ENCODE measurements at places on chromosomes 13 and 19. TPM values are rescaled to one million over a fixed set of nuclear protein-coding genes. Genes with fewer than 3 reads are reported as not detected.

GRCh38 chr13:73075546-73075945 is 16.7 kb downstream of the KLF5 start:
- no peak for DNase-seq

- no peak for DNase-seq
These were observed 5.1 kb downstream of the ATP1A3 start for GRCh38 chr19:41988947-41989346.

- DNase-seq: no peak
These were observed 258.2 kb upstream of the STARD13 start for GRCh38 chr13:33543631-33544265.

DNA sequence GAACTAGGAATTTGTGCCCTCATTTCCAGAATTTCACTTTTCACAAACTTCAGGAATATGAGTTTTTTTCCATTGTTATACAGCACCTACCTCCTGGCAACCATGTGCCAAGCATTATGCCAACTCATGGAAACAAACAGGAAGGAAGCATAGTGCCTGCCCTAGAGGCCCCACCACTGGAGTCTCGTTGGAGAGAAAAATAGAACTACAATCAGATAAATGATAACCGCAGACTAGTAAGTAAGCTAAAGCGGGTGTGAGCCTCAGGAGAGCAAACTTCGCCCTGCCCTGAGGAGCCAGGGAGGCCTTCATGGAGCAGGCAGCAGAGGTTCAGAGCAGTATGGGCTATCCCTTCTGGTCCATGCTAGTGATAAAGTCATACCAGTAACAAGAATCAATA is 75.9 kb downstream of the FRY start:
- DNase-seq: no peak

DNA sequence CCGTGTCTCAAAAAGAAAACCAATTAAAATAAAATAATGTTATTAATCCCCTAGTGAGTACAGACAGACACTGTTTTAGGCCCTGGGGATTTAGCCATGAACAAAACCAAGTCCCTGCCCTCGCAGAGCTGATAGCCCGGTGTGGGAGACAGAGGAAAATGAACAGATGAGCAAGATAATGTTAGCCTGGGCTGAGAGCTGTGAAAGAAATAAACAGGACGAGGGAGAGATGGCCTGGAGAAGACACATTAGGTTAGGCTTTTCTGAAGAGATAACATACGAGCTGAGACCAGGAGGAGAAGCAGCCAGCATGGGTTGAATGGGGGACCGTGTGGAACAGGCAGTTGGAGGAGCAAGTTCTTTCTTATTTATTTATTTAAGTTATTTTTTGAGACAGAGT is 9.0 kb downstream of the RELB start:
- no peak for DNase-seq

- DNase-seq: no peak
These were observed 245.2 kb downstream of the DLEU7 start for GRCh38 chr13:50598338-50598737.

DNA sequence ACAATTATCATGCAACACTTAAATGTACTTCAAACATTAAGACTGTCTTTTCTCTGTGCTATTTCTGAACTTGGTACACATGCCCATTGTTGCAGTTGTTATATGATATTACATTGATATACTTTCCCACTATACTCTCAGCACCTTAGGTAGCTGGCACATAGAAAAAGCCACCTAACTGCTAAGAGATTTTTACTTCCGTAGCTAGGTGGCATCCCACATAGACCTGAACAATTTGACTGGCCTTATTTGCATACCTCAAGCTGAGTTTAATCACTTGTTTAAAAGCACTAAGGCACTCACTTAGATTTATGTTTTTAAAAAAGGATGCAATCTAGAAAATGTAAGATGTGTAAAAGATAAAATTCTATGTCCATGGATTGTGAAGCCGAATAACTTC is 194.2 kb downstream of the POU4F1 start:
- no peak for DNase-seq

The FAM216B gene
- 47.3 TPM for total RNA-seq

The RAB3A gene
- 29.2 TPM for total RNA-seq

DNA sequence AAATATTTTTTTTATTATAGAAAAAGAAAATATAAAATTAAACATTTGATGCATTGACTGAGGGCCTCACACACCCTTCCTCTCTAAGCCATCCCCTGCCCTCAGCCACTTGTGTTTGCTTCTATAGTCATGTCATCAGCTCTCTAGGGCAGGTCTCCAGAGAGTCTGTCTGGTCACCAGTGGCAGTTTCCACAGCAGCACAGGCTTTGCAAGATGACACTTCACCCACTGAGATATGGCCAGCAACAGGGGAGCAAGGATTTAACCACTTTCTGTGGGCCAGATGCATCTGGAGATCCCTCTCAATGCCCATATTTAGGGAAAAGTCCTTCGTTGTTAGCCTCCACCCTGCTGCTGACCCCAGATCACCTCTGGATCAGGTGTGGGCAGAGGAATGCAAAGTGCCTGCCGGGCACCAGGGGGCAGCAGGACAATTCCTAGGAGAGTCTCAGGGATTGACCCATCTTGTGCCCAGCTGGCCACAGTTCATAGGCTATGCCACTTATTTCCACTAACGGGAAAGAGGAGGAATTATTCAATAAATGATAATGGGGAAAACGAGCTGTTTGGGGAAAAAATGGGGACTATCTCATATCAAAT is 4.8 kb downstream of the ABCC4 start:
- DNase-seq: peak; percentile 37

The PSPC1 gene
- total RNA-seq: 27.1 TPM

- no peak for DNase-seq
These were observed 67.2 kb upstream of the OLFM4 start for GRCh38 chr13:52961256-52961910.

DNA sequence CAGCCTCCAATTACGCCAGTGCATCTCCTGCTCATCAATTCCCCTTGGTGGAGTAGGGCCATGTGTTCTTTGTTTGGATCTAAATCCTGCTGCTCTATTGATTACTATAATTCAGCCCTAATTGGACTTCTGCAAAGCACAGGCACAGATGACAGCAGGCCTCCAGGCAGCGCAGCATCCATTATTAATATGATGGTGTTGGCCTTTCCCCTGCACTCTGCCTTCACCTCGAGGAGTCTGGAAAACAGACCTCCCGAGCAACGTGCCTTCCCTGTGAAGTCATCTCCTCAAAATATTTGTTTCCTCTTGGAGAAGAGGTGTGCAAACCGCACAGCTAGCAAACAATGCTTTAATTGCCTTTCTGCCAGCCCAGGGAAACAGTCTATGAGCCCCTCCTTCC is 92.5 kb downstream of the UQCRFS1 start:
- no peak for DNase-seq

- no peak for DNase-seq
These were observed 3.5 kb downstream of the SPRED3 start for GRCh38 chr19:38391911-38392464.

DNA sequence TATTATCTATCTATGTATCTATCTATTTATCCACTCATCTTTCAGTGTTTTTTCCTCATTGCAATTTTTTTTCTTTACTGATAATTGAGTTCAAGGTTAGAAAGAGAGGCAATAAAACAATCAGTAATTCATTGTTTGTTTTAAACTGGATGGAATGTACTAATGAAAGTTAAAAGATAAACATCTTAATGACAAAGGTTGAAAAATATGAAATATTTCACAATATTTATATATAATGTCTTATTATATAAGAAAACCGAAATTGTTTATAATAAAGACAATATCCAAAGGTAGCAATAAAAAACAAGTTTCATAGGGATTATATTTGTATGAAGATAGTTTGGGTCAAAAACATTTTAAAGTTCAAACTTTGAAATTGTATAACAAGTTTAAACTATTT is 1015.5 kb upstream of the MIR17HG start:
- DNase-seq: no peak

DNA sequence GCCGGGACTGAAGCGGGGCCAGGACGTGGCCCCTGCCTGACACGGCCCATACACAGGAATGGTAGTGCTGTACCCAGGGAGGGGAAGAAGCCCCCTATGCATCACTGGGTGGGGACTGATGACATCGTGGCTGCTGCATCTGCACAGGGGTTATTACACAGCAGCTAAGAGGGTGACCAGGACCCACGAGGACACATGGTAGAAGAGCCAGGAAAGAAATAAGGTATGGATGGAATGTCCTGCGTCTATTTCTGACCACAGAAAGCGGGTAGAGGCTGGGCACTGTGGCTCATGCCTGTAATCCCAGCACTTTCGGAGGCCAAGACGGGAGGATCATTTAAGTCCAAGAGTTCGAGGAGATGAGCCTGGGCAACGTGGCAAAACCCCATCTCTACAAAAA is 24.1 kb downstream of the DCAF15 start:
- DNase-seq: no peak

GRCh38 chr19:55537741-55538111 is 793 bp upstream of the SBK2 start:
- no peak for DNase-seq

- DNase-seq: peak; percentile 99
These were observed 3.0 kb upstream of the ZFP36 start for GRCh38 chr19:39403331-39404312.

- DNase-seq: no peak
These were observed at the start of gene SIGLEC8 for GRCh38 chr19:51458051-51458645. Gene SIGLEC8 (minus strand): TSS chr19:51458454. CDS start chr19:51458387, 67 bp downstream.

GRCh38 chr19:14544977-14545715 is 15.8 kb downstream of the TECR start:
- DNase-seq: no peak

GRCh38 chr13:80038371-80038770 is 302.6 kb downstream of the SPRY2 start:
- no peak for DNase-seq

The CPT1C gene
- 5.1 TPM for total RNA-seq

DNA sequence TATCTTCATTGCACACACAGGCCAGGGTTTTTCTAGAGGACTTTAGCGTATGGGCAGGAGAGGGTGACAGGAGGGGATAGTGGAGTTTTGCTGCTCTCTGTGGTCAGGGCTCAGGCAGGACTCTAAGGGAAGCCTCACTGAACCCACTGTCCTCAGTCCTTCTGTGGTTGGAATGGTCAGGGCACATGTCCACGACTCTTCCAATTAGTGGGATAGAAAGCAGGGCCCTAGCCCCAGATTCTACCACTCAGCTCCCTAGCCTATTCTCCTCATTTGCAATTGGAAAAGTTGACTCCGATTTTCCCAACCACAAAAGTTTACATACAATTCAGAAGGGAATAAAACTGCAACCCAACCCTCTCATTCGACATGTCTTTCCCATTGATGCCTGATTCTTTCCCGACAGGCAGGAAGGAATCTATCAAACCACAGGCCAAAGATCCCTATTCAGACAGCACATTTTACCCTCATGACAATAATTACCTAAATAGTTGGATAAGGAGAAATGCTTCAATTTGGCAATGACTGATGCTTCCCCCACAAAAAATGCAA is 38.2 kb downstream of the TGDS start:
- no peak for DNase-seq

GRCh38 chr13:106919638-106920037 is 351.7 kb upstream of the ARGLU1 start:
- DNase-seq: peak; percentile 87

DNA sequence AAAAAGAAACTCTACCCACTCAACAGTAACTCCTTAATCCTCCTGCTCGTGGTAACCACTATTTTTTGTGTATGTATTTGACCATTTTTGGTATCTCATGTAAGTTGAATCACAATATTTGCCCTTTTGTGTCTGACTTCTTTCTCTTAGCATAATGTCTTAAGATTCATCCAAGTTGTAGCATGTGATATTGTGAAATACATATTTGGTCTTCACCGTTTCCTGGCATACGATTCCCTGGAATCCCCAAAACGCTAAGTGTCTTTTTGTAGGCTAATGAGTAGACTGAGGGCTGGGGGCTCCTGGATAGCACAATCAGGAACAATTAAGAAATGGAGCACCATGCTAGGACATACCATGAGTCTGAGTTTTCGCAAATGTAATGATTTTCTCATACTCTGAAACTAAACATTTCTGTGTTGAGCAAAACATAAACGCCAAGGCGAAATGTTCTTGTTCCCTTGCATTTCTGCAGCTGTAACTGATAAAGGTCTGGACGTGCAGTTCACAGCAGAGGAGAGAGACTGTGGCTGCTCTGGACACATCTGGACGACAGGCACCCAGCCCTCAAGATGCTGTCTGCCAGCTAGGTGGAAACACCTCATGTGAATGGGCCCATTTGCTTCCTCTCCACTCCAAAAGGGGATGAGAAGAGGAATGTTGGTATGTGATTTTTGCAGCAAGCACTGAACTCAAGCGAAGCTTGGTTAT is 38.4 kb downstream of the BRD4 start:
- no peak for DNase-seq

The LYPD3 gene
- total RNA-seq: 0.35 TPM

DNA sequence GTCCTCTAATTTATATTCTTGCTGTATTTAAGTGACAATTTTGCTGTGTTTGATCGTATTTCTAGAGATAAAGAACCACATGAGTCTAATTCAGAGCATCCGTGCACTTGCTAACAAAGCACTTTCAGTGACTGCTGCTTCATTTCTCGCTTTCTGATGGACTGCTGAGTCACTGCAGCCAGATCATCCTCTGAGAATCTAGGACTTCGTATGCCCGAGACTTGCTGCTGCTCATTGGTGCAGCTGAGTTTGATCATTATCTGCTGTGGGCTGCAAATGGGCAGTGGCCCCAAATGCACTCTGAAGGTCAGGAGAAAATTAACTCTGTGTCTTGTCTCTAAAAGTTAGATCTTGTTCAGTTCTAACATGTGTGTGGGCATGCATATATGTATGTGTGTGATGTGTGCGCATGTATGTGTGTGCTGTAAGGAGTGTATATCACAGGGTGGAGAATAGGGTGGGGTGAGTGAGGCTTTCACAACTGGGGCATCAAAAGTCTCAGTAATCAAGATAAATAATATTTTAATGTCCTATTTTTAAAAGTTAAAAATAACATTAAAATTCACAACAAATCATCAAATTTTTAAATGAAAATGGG is 342.6 kb downstream of the MTUS2 start:
- DNase-seq: no peak

The CYP2S1 gene
- 1.3 TPM for total RNA-seq

GRCh38 chr19:41691268-41691970 is 3.3 kb upstream of the CEACAM7 start:
- DNase-seq: no peak

The DIAPH3 gene
- total RNA-seq: 0.50 TPM

The ZSCAN4 gene
- 0.13 TPM for total RNA-seq

GRCh38 chr13:100497389-100497788 is 91.2 kb downstream of the GGACT start:
- DNase-seq: no peak

- DNase-seq: no peak
These were observed 35.4 kb upstream of the MAP3K10 start for GRCh38 chr19:40155749-40156265.

The CILP2 gene
- total RNA-seq: 0.32 TPM

- DNase-seq: peak; percentile 65
These were observed 162.4 kb downstream of the FOXO1 start for GRCh38 chr13:40503966-40504591.

The IGFL1 gene
- not detected for total RNA-seq

The CATSPERD gene
- not detected for total RNA-seq

GRCh38 chr19:49502866-49503581 is 6.8 kb downstream of the RPS11 start:
- DNase-seq: peak; percentile 42

The SOHLH2 gene
- not detected for total RNA-seq

The CNFN gene
- total RNA-seq: not detected

GRCh38 chr19:46925548-46925950 is 64.8 kb downstream of the ARHGAP35 start:
- DNase-seq: no peak

All from left cardiac atrium (tissue), 4 donors.